ENCODE measurements at places on chromosomes 3 and 15.
A peak's percentile ranks its signal among the peaks of the same experiment; 100 is the strongest.

- peak; percentile 24 for DNase-seq
These were observed 16.8 kb upstream of the CRBN start for GRCh38 chr3:3196148-3196861.

GRCh38 chr3:122148941-122149627 is 34.4 kb upstream of the CASR start:
- DNase-seq = no peak

- no peak for DNase-seq
These were observed 366.0 kb downstream of the PTPRG start for GRCh38 chr3:61927332-61927731.

DNA sequence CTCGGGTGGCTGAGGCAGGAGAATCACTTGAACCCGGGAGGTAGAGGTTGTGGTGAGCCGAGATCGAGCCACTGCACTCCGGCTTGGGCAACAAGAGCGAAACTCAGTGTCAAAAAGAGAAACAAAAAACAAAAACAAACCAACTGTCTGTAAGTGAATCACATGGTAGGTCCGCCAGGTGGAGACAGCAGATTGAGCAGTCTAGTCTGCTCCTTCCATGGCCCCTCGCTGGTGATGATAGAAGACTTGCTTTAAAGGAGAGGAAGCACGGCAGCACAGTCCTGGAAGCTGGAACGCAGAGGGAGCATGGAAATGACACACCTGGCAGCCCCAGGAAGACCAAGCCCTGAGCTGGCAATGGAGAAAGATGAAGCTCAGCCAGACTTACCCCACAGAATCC is 31.4 kb upstream of the MGLL start:
- DNase-seq = no peak

DNA sequence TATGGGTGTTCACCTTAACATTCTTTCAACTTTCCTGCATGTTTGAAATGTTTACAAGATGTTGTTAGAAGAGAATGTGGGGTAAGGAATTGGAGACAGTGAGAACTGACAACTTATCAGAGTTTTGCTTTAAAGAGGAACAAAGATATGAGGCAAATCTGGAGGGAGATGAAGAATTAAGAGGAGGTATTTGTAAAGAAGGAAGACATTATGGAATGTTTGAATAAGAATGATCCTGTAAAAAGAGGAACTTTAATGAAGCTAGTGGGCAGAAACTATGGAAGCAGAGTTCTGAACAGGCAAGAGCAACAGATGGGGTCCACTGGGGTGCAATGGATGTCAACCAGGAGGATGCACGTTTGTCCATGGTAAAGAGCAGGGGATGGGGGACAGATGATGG is 27.7 kb downstream of the PLD1 start:
- DNase-seq = no peak

- no peak for DNase-seq
These were observed 314.6 kb downstream of the GBE1 start for GRCh38 chr3:81446806-81447205.

GRCh38 chr3:128993461-128994172 is at the start of gene CFAP92:
CFAP92 (minus strand) TSS chr3:128994076; CDS start chr3:128993304, 772 bp downstream.
- peak; percentile 93 for DNase-seq

DNA sequence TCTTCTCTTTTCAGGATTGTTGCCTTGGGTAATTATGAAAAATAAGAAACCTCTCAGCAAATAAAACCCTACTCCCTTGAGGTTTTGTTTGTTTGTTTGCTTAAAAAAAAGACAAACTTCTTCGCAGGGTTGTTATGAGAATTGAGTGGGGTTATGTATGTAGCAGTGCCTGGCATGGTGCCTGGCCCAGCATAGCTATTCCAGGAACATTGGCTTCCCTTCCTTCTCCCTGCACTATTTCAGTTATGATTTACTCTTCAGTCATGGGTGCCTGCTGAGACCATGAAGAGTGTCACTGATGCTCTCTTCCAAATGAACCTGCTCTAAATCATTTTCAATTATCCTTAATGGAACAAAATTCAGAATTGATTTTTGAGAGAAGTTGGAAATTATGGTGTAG is 283.5 kb upstream of the ROPN1 start:
- no peak for DNase-seq

DNA sequence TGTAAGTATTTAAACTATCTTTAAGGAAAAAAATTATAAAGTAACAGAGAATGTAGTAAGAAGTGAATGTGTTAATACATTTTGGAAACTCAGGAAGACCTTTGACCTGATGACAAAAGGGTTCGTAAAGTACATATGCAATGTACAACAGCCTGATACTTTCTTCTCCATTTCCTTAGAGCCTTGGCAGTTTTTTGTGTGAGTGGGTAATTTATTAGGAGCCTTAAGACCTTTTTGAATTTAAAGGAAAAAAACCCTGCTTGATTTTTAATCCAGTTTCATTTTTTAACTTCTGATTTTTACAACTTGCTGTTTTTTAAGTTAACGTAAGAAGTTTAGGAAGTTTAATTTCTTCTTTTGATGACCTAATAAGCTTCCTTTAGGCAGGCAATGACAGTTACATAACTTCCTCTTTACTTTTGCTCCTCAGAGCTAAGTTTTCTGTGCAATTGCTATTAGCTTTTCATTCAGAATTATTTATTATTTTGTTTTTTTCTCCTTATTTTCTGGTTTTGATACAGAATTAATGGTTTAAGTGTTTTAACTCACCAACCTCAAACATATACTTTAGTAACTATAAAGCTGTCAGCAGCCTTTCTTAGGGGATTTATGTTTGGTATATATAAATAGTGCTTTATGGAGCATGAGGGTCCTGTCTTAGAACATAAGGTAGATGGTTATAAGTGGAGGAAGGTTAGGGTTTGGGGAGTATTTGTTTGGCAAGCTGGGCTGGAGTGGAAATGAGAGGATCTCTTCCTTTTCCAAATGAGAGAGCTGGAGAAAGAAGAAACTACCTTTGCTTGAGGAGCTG is 35.2 kb downstream of the ARMC8 start:
- no peak for DNase-seq

GRCh38 chr15:96629511-96629910 is 299.0 kb downstream of the NR2F2 start:
- DNase-seq = no peak

DNA sequence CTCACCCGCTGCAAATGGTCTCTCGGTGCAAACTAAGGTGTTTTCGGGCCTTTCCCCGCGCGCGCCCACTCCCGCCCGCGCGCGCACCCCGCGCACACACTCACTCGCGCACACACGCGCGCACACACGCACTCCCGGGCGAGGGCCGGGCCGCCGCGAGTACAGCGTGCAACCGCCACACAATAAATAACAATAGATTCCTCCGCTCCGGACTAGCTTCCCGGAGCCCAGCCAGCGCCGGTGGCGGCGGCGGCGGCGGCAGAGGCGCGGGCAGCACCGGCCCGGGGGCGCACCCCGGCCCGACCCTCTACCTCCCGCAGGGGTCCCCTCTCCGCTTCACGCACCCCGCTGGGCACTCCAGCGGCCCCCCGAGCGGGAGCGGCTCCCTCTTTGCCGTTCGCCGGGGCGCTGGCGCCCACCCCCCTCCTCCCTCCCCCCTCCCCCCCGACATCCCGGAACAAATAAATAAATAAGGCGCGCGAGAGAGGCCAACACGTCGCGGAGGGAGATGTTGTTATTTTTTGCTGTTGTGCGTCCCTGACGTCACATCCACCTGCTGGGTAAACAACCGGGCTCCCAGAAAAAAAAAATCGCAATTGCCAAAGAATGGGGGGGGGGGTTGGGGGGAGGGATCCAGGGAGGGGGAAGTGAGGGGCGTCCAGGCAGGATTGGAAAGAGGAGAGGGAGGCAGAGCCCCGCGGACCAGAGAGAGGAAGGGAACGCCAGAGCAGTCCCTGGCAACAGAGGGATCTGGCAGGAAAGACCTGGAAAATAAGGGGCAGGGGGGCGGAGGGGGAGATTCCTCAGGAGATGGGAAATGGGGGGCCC is at the start of gene FOXP1:
Gene FOXP1, minus strand, starts transcription at position 163 of the 828 bp plus-strand sequence. CDS start 385,347 bp downstream, outside the sequence.
- peak; percentile 72 for DNase-seq

GRCh38 chr3:113070072-113070640 is 79.4 kb downstream of the GTPBP8 start:
- no peak for DNase-seq

GRCh38 chr3:159816512-159816911 is 172.1 kb upstream of the IL12A start:
- no peak for DNase-seq
